Activated T-cell treated with anti-CD3 and anti-CD28 coated beads for 24 hours (primary cell): ENCODE measurements at places on chromosomes 3 and 15.

GRCh38 chr3:143775459-143775858, 72.8 kb downstream of the SLC9A9 start:
- no peak for DNase-seq

GRCh38 chr15:66454143-66454542, 43.4 kb downstream of the SNAPC5 start:
- DNase-seq = no peak

GRCh38 chr15:60581485-60581884, 102.5 kb upstream of the ICE2 start:
- no peak for DNase-seq

DNA sequence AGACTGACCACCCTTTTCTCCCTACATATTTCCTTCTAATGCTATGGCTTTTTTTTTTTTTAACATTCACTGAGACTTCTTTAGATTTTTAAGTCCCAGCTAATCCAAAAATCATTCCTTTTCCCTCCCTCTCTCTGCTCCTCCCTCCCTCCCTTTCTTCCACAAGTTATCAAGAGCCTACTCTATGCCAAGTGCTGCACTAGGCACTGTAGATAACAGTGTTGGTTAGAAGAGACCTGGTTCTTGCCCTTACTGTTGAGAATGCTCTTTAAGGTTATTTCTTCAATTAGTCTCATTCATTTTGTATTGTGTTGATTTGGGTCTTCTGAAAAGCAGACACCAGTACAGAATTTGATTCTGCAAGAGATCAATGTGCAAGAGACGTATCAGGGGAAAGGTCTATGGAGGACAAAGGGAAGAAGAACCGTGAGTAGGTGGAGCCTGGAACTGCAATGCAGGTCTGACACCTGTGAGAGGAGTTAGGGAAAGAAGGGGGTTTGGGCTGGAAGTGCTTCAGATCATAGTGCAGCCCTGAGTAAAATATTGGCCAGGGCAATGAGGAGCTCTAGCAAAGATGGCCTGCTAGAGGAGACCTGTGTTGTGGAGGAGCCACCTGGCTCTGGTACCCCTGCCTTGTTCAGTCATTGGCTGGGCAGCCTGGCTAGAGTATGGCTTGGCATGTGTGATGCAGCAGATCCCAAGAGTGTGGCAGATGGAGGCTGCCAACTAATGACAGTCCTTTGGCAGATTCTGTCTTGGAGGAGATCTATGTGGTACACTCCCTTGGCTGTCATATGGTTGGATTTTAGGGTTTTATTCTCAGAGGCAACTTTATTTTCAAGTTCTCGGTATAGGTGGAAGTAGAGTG, 9.7 kb upstream of the PCOLCE2 start:
- DNase-seq = no peak

DNA sequence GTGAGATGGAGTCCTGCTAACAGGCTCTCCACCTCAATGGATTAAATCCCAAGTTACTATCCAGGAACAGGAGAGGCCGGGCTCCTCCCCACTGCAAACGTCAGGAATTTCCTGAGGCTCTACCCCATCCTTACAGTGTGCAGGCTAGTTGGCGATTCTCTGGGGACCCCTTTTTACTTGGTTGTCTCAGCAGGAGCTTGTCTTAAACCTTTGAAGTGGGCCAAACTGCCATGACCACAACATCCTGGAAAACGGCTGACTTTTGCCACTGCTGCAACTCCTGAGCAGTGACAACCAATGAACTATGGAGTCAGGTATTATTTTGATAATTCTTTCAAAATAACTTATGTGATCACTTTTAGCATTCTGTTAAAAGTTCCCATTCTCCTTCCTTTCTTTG, 440.9 kb upstream of the CCDC54 start:
- no peak for DNase-seq

- no peak for DNase-seq
Observed at GRCh38 chr3:191441687-191442086, 19.3 kb upstream of the PYDC2 start.

DNA sequence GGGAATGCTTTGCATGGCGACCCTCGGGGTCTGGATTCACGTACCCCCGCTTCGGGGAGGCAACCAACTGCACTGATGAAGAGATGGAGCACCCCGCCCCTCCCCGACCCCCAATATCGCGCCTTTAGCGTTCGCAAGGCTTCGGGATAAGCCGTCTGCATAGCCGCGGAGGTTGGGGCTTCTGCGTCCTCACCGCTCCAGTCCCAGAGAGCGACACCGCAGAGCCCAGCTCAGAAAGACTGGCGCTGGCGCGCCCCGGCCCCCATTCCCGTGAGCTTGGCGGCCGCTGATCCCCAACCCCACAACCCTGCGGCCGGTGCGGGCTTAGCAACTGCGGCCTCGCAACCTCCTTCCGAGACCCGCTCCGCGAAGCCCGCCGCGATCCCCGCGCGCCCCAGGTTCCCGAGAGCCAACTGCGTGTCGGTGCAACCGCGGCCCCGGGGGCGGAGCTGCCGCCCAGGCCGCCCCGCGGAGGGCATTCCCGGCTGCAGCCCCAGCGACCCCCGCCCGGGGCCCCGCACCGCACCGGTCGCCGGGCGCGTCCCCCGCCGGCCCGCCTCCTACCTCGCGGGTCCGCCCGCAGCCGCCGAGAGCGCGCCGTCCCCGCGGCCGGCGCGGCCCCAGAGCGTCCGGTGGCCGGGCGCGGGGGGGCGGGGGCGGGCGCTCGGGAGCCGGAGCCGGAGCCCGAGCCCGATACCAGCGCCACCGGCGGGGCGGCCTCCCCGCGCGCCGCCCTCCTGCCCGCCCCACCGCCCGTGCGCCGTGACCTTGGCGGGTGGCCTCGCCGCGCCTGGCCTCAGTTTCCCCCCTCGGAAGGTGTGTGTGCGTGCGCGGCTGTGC, 79.5 kb downstream of the IQSEC1 start:
- no peak for DNase-seq

DNA sequence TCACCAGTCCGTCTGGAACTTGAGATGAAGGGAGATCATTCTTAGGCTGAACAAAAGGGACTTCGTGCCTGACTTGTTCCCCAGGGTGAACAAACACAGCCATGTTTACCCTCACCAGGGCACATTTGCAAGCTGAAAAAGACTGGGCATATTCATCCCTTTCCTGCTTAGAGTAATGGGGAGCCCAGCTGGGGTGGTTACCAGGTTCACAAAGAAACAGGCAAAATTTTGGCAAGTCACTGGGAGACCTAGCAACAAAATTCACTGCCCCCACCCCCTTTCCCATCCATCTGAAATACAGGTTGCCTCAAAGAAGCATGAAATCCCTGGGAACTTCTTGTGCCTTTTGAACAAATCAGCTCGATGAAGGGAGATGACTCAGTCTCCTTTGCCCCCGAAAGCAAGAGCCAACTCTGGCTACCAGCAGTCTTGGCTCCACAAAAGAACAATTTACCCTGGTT, 775.0 kb downstream of the SQOR start:
- no peak for DNase-seq
